ENCODE measurements at places on chromosomes 7 and 10.

DNA sequence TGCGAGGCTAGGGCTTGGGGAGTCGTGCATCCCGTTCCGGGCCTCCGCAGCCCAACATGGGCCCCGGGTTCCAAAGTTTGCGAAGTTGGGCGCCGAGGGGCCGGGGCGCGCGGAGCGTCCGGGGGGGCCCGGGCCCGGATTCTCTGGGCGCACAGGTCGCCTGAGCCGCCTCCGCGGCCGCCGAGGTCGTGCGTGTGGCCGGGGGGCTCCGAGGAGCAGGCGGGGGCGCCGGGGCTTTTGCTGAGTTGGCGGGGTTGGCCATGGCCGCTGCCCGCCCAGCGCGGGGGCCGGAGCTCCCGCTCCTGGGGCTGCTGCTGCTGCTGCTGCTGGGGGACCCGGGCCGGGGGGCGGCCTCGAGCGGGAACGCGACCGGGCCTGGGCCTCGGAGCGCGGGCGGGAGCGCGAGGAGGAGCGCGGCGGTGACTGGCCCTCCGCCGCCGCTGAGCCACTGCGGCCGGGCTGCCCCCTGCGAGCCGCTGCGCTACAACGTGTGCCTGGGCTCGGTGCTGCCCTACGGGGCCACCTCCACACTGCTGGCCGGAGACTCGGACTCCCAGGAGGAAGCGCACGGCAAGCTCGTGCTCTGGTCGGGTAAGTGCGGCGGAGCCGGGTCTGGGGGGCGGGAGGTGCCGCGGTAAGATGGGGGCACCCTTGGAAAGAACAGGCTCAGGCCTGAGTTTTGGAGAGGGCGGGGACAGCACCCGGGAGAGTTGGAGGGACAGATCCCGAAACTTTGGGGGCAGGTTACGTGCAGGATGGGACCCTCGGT lies 643 bp downstream of the SMO start:
- no peak for DNase-seq

DNA sequence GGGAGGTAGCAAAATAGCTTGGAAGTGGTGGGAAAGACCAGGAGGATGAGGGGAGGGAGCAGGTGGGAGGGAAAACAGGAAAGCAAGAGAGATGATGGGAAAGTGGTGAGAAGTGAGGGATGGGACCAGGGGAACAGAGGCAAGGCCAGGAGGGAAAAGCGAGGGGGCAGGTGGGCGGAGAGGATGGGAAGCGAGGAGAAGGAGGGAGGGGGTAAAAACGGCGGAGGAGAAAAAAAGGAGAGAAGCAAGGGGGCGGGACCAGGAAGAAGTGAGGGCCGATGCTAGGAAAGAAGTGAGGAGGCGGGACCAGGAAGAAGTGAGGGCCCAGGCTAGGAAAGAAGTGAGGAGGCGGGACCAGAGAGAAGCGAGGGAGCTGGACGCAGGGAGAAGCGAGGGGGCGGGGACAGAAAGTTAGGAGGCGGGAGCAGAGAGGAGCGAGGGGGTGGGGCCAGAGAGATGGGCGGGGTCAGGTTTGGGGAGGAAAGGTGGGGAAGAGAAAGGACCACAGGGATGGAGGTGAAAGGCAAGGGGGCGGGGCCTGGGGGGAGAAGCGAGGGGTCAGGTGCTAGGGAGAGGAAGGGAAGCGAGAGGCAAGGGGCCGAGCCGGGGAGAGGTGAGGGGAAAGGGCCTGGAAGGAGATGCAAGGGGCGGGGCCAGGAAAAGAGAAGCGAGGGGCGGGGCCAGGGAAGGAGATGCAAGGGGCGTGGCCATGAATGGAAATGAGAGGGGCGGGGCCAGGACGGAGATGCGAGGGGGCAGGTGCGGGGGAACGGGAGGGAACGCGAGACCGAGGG lies 984 bp downstream of the SMURF1 start:
- DNase-seq, result peak; percentile 73

GRCh38 chr10:122475591-122476332 lies 14.4 kb downstream of the HTRA1 start:
- DNase-seq, result no peak

GRCh38 chr7:107972075-107972482 lies 30.9 kb downstream of the LAMB1 start:
- DNase-seq, result no peak

DNA sequence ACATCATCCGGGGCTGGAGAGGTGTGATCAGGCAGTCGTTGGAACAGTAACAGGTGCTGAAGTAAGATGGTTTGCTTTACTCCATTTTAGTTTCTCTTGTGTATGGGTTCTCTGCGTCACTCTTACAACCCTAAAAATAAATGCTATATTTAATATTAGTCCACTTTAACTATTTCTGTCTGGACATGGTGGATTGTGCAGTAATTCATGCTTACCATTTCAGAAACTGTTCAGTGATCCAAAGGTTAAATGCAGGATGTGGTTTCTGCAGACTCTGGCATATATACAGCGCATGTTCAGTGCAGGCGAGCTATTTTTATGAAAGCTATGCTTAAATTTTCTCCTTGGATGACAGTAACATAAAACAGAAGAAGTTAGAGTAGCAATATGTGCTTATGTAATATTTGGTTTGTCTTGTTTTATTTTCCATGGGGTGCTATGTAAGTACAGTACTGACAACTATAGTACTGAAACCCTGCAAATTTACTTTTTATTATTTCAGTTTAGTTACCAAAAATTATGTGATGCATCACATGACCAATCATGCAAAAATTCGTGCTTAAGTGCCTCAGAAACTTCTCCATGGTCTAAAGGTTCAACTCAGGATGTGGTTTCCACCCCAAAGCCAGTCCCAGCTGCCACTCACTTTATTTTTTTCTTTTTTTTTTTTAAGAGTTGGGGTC lies 46.6 kb upstream of the GRID1 start:
- DNase-seq, result no peak

DNA sequence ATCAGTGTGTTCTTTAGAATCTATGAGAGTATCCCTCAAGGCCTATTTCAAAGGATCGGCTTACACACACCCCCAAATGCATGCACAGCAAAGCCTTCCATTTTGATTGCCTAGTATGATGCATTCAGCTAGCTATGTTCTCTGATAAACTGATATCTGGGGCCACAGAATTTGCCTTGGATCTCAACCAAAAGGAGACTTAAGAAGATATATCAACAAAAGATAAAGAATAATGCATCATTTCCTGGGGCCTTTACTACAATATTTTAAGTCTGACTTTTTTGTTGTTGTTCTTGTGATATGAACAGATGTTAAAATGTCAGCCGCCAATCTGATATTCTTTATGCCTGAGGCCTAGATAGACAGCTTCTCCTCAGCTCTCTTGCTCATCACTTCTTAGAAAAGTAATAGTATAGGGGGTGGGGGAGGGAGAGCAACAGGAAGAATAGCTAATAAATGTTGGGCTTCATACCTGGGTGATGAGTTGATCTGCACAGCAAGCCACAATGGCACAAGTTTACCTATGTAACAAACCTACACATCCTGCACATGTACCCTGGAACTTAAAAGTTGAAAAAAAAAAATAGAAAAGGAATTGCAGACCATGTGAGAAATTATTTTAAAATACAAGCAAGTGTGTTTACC lies 792.9 kb upstream of the GHITM start:
- DNase-seq, result no peak

DNA sequence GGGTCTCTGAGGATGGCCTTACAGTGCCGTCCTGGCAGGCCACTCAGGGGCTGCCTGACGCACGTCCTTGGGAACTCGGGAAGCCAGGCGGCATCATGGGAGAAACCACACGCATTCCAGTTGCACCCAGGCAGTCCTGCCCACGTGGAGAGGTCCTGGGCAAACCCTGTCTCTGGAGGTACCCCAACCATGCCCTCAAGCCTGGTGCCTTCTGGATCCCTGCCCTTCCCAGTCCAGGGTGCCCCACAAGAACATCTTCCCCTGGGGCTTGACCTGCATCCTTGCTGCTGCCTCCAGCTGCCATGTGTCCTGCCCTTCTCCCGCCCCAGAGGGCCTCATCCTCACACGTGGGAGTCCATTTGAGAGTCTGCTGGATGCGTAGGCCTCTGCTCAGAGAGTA lies 200.3 kb upstream of the PPP2R2D start:
- no peak for DNase-seq
